ENCODE measurements at places on chromosomes 5 and 9. TPM values are rescaled to one million over a fixed set of nuclear protein-coding genes. Genes with fewer than 3 reads are reported as not detected.

Gene CD14
- 0.48 TPM for total RNA-seq

GRCh38 chr5:83156001-83156400, 78.7 kb downstream of the XRCC4 start:
- no peak for DNase-seq

DNA sequence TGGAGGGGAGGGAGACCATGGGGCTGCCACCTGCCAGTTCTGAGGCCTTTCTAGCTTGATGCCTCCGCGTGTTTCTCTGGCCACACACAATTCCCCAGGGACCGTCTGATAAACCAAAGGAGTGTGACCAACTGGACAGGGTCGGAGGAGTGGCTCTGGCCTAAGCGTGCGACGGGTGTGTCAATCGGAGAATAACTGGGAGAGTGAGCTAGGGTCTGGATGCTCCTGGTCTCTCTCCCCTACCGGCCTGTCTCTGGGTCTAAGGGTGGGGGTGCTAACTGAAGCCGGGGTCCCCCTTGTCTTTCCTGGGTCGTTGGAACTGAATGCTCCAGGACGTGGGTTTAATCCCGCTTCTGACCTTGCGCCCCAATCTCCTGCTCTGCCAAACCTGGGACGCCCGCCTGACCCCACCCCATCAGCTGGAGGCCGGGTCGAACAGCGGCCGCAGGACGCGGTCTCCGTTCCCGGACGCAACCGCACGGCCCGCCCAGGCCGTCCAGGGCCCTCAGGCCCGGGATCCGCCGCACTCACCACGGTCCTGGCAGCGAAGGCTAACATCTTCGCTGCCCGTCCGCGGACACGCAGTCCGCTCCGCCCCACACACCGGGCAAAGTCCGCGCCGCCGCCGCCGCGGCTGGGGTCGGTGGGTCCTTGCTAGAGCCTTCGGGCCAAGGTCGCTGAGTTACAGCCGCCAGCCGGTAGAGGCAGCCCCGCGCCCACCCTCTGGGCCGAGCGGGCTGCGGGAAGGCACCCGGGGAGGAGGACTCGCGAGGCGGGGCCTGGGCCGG, 447 bp downstream of the CRAT start:
- DNase-seq = no peak

DNA sequence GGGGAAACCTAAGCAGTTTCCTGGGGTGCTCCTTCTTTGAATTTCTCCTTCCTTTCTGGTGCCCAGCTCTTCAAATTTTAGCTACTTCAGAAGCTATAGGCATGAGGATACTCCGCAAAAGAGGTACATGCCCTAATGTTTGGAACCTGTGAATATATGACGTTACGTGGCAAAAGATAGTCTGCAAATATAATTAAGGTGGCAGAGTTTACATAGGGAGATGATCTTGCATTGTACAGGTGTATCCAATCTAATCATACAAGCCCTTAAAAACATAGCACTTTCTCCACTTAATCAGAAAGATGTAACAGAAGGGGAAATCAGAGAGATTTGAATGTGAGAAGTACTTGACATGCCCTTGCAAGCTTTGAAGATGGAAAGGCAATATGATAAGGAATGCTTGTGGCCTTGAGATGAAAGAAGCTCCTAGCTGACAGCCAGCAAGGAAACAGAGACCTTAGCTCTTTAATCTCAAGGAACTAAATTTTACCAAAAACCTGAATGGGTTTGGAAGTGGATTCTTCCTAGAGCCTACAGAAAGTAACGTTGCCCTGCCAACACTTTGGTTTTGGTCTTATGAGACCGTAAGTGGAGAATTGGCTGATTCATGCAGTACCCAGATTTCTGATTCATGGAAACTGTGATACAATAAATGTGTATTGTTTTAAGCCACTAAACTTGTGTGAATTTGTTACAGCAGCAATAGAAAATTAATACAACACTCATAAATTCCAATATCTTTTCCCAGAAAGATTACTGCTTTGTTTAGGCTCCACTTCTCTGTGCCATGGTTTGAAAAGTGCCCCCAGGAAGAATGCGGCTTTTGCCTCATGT, 268.4 kb downstream of the FAM170A start:
- DNase-seq = no peak

Gene KLF4
- 0.28 TPM for total RNA-seq

Gene FGF10
- not detected for total RNA-seq

GRCh38 chr5:149403923-149404745, 25.0 kb upstream of the IL17B start:
- DNase-seq = peak; percentile 50

Gene PPP2R2B
- total RNA-seq = not detected

Gene GHR
- total RNA-seq = not detected

- DNase-seq = no peak
These were observed 213.6 kb downstream of the GDNF start for GRCh38 chr5:37626266-37626665.

DNA sequence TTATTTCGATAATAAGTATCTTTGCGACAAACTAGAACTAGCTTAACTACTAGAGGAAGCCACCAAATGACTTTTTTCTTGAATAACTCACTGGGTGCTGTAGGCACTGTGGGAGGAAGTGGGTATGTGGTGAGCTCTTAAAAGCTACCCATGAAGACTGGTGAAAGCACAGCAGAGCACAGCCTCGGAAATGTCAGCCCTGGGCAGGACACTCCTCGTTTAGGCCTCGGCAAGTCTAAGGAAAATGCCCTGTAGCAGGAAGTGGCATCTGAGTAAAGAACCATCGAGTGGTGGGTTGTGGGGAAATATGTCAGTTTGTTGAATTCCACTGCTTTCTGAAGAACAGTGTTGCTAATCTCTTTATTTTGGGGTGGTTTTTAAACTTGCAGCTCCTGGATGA, 44.0 kb upstream of the NCS1 start:
- DNase-seq = no peak

Gene LHX3
- 0.11 TPM for total RNA-seq

DNA sequence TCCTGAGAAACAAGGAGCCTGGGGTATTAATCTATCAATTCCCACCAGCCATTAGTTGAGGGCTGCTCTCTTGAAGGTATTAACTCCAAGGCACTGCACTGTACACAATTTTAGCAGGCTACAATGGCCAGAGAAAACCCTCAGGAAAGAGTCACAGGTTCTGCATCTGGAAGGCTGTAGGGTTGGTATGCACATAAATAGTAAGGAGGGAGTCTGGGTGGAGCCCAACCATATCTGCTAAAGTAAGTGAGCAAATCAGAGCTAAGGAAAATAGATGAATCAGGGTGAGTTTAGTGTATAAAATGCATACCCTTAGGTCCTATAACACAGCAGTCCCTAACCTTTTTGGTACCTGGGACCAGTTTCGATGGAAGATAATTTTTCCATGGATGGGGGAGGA, 18.2 kb downstream of the TMEM215 start:
- DNase-seq = no peak

DNA sequence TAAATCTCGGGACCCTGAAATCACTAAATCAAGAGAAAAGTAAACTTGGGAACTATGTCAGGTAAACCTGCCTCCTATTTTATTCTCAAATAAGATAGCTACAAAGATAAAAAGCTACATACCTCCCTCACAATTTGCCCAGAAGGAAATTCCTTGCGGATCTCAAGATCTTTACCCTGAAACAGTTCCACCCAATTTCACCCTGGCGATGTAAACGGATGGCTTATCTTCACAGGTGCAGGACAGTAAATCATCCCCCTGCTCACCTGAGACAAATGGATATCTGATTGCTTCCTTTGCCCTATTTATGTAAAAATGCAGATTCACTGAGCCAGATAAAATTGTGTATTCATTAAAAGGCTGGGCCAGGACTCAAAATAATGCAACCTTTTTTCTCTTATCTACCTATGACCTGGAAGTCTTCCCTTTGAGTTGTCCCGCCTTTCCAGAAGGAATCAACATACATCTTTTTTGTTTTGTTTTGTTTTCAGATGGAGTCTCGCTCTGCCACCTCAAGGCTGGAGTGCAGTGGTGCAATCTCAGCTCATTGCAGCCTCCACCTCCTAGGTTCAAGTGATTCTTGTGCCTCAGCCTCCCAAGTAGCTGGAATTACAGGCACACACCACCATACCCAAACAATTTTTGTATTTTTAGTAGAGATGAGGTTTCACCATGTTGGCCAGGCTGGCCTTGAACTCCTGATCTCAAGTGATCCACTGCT, 13.8 kb downstream of the TMEM267 start:
- no peak for DNase-seq

Gene GRIA1
- total RNA-seq = 1.5 TPM

DNA sequence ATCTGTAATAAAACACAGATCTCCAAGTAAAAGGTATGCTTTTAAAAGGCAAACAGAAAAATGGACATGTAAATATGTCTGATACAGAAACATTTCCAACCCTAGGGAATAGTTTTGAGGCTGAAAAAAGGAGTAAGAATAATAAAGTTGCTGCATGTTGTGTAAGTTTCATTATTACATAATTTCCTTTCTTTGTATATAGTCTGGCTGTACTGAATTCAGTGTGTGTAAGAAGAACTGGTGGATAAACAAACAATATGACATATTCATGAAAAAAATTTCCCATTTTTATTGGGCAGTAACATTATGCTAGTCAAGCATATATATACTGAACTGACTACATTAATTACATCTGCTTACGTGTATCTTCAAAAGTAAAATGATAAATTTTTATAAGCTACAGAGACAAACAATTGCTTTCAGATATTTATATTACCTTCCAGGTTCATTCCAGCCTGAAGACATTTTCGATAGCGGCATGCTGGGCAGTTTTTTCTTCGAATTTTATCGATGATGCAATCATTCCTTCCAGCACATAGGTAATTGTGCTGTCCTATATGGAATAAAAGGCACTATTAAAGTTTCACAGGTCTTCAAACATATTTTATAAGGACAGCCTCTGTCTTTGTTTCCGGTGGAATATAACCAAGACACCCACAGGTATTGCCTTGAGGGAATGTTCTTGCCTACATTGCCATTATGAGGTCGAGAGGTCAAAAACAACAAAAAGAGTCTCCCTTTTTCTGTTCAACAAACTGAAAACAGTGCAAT, 93.6 kb downstream of the NR3C1 start:
- DNase-seq = no peak

DNA sequence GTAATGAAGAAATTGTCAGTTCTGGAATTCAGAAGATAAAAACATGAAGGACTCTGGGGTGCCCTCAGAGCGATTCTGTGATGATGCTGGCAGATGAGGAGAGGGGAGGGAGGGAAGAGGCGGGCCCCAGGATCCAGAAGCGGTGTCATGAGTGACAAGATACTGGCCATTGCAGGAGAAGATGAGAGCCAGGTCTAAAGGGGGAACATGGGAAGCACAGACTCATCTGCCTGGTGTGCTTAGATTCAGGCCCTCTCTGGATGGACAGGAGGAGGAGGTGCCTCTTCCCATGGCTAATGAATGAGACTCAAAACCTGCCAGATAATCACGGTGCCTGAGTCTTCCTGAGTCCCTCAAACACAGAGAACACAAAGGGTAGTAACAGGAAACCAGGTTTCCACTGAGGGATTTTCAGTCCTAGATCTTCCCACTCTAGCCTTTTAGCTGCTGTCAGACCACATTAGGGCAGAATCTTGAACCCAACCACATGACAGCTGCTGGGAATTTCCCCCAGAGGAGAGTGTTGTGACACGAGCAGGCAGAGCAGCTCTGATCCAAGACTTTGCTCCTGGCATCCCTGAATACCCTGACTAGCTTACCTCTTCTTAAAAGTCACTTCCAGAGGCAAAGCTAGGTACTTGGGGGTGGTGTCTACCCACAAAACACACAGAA, 28.2 kb upstream of the HSPA9 start:
- no peak for DNase-seq

Gene OLFM1
- total RNA-seq = 278 TPM

GRCh38 chr5:40221796-40222195, 457.9 kb upstream of the PTGER4 start:
- DNase-seq = no peak

DNA sequence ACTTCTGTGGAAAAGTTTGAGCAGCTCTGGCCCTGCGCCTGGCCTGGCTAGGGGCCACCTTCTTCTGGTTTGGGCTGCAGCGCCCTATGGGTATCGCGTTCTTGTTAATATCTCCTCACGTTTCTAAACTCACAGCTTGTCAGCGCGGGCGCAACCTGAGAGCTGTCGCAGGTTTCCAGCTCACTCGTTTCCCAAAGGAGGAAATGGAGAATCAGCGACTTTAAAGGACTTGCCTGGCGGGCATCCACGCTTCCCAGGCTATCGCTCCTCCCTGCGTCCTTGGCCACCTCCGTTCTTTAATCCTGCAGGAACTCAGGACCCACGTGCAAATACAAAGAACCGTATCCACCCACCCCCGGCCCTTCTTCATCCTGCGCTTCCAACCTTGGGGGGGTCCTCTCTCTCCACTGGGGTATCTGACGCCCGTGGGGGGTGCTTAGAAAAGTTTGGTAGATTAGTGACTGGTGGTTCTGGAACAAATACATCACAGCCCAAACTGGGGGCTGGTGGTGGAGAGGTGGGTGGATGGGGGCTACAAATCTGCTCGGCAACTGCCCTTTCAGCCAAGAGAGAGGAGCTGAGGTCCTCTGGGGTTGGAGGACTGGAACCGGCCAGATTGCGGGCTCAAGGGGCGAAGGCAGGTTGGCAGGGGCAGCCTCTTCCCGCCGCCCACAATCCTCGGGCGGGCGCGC, 578 bp upstream of the PSAT1 start:
- peak; percentile 65 for DNase-seq

Gene FIBCD1
- total RNA-seq = 0.19 TPM

Gene MARCOL
- not detected for total RNA-seq

Gene TAF11L5
- 1.4 TPM for total RNA-seq

Gene HSPA9
- total RNA-seq = 502 TPM

DNA sequence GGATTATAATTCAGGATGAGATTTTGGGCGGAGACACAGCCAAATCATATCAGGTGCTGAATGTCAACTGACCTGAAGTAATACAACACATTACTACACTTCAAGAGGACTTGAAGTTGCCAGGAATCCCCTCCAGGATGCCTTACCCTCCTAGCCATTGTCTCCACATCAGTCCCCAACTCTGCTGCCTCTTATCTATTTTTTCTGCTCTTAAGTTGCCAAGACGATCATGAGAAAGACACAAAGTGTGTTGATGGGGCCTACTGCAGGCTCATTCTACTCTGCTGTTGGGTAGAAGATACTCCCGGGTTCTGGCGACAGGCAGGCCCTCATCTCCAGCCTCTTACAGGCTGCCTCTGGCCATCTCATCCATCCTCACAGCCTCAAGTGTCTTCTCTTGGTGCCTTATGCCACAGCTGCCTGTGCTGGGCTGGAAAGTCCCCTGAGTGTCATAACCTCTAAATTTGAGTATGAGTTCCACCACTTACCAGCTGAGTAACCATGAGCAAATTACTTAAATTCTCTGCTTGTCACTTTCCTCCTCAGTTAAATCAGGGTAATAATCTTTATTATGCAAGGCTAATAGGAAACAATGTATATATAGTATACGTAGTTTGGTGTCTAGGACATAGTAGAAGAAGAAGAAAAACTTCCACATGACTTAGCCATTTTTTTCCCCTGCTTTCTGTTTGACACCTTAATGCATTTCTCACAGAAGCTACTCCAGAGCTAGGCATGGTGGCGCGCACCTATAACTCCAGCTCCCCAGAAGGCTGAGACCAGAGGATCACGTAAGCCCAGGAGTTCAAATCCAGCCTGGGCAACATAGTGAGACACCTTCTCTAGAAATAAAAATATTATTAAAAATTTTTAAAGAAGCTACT, 73.0 kb upstream of the SNX2 start:
- DNase-seq = no peak

GRCh38 chr9:109639674-109640579, 140.1 kb upstream of the PALM2AKAP2 start:
- DNase-seq = peak; percentile 11
